ENCODE measurements at places on chromosomes 5 and 9.

- peak; percentile 14 for DNase-seq
Observed at GRCh38 chr5:80711938-80712337, 57.2 kb upstream of the DHFR start.

- DNase-seq: no peak
Observed at GRCh38 chr5:10857338-10857733, 96.3 kb upstream of the DAP start.

DNA sequence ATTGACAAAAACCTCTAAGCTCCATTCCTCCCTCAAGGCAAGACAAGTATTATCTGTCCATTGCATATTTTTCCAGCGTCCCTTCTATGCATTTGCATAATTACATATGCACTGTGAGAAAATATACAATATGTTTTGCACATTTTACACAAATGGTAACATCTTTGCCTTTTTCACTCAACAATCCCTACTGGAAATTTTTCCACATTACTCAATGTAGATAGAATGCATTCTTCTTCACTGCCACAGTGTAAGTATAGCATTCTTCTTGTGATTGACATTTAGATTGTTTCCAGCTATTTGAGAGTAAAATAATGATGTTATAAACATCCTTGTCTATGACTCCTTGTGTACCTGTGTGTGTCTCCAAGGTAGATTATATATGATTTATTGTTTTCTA is 205.0 kb downstream of the SLIT3 start:
- DNase-seq: no peak

GRCh38 chr5:174065528-174066197 is 20.2 kb downstream of the NSG2 start:
- DNase-seq: no peak

DNA sequence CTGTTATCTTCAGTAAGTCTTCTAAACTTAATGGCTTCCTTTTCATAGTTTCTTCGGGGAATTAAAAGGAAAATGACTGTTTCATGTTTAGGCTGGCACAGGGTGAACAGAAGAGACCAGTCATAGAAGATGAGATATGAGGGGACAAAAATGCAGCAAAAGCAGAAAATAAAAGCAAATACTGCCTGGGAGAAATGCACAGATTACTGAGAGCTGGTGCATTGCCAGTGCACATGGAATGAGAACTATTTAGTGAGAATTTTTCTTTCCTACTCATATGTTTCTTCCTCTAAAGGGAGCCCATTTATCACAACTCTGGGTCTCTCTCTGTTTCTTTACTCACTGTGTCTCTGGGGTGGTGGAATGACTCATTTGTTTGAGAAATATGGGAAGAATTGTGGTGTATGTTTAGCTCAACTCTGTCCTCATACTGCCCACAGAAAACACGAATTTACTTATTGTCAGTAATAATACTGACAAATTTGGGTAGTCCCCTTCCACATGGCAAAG is 25.9 kb upstream of the ANKRD55 start:
- DNase-seq: peak; percentile 93

- DNase-seq: no peak
Observed at GRCh38 chr5:168324859-168325630, 33.6 kb downstream of the WWC1 start.

GRCh38 chr9:131965841-131966240 is 113.8 kb downstream of the MED27 start:
- DNase-seq: no peak

DNA sequence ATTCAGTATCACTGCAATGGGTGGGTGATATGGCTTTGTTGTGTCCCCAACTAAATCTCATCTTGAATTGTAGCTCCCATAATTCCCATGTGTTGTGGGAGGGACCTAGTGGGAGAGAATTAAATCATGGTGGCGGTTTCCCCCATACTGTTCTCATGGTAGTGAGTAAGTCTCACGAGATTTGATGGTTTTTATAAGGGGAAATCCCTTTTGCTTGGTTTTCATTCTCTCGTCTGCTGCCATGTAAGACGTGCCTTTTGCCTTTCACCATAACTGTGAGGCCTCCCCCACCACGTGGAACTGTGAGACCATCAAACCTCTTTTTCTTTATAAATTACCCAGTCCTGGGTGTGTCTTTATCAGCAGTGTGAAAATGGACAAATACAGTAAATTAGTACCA is 9.5 kb upstream of the NANS start:
- DNase-seq: no peak

Measured in fibroblast of gingiva (primary cell).